ENCODE measurements at places on chromosomes 16 and 17.
A peak's percentile ranks its signal among the peaks of the same experiment; 100 is the strongest.

DNA sequence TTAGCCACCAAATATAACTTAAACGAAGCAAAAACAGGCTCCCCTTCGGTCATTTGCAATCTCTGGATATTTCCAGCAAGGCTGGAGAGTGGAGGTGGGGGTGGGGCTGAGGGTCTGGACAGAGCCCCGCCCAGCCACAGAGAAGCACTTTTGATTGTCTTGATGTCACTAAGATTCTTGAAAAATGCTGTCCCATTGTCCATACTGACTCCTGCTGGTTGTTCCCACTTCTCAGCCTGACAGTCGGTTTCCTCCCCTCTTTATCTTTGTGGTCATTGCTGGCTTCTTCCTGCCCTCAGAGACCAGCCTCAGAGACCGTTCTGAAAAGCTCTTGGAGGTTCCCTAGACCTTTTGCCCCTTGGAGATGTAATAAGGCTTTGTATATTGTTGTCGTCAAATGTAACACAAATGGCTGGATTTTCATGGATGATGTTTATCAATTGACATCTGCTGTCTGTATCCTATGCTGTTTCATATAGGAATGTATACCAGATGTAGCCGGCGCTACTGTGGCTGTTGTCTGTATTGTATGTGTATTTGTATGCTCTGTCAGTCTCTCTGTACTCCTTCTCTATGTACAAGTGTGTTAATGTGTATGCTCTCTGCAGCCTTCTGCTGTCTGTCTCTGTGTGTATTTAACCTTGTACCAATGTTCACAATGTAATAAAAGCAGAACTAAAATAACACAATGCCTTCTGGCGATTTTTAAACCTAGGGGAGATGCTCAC, 94.8 kb upstream of the DNAH9 start:
- no peak for DNase-seq

DNA sequence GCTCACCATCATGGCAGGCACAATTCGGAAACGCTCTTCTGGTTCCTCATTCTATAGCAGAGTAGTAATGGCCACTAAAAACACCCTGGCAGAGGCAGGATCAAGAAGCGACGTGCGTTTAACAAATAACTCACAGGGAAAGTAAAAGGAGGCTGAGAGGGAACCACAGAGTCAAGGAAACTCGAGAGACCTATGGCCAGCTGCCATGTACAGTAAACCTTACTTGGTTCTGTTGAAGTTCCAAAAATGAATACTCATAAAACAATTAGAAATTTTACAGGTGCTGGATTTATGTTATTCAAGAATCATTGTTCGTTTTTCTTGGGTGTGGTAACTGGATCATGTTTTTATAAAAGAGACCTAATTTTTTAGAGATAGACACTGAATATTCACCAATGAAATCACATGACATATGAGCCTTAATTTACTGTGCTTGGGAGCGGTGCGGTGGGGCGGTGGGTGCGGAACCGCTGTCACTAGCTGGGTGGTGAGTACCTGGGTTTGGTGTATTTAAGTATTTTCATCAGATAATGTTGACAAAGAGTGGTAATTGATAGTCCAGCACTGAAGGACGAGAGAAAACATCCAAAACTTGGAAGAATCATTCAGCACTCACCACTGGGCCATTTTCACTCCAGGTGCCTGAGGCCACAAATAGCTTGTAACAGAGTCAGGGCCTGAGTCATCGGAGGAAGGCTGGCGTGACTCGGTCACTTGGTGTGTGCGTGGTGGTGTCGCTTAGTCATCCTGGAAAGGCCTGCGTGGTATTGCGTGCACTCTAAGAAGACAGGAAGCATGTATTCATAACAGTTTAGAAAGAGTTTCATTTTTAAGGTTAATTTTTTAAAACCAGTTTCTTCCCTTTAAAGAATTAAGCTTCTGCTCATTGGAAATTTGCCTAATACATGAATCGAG, 135.4 kb upstream of the CHMP6 start:
- no peak for DNase-seq

- no peak for DNase-seq
These were observed 65.3 kb downstream of the MEAK7 start for GRCh38 chr16:84438971-84439696.

DNA sequence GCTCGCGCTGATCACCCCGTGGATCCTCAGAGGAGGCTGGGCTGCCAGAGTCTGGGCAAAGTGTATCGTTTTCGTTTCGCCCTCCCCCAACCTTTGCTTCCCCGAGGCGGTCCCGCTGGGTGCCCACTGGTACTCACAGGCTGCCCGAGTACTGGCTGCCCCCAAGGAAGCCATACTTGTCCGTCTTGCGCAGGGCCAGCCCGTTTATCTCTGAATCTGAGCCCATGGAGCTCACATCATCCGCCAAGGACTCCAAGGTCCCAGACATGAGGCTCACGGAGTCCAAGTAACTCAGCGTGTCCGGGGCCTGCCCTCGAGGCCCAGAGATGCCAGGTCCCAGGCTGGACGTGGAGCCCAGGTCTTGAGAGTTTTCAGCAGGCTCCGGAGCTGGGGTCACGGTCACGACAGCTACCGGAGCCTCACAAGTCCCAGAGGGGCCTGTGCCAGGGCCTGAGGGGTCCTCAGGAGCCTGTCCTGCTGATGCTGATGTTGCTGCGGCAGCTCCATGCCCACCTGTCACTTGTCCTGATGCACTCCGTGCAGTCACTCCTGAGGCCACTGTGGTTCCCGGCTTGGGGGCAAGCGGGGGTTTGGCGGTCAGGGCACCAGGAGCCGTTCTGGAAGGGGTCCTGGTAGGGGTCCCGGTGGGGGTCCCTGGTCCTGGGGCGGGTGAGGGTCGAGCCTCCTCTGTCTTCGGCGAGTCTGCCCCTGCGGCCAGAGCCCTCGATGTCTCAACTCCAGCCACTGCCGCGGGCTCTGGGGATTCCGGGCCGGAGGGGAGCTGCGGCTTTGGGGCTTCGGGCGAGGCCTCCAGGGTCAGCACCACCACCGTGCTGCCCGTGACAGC, 980 bp downstream of the TBC1D10B start:
- DNase-seq = no peak

DNA sequence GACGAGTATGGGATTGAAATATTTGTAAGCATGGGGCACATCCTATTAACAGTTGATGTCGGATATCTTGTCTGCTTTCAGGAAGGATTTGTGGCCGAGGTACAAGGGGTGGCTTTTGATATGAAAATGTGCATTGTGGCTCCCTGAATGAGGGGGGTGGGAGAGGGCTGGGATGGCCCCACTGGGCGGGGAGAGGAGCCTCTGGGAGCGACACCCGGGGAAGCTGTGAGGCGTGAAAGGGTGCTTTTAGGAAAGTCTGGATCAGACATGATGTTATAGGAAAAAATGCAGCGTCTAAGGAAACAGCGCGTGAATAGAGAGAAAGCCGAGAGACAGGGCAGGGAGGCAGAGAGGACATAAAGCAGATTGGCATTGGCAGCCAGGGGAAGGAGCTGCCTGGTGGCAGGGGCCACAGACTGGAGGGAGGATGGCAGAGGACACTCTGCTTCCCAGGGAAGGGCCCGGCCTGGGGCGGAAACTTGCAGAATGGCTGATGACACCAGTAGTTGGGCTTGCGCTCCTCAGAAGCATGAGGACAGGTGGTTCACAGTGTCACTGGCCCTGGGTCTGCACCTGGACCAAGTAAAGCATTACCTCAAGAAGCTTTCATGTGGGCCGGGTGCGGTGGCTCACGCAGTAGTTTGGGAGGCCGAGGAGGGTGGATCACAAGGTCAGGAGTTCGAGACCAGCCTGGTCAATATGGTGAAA, 95.7 kb downstream of the NTN1 start:
- DNase-seq = no peak

- peak; percentile 91 for DNase-seq
These were observed at the start of gene HSPB9 for GRCh38 chr17:42122371-42123303. Gene HSPB9, plus strand, starts transcription at chr17:42122804. Its CDS starts 47 bp downstream, at chr17:42122851.

DNA sequence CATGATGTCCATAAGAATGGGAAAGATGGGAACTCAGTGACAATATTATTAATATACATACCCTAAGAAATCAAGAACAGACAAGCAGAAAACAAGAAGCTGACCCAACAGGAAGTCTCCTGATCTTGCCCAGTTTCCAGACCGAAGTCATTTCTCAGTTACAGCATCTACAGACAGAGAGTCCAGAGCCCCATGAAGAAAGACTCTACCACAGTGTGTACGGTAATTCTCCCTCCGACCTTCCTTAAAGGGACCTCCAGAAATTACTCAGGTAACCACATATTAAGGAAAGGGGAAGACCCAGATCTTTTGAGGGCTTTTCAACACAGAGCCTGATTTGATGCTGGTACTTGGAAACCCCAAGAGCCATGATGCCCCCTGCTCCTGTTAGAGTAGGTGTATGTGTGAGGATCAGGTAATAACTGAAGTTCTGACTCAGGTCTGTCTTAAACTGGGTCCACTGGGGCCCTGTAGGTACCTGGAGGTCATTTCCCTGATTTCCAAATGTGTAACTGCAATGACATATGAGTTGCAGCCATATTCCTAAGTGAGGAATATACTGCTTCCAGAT, 132.4 kb downstream of the ABCA8 start:
- no peak for DNase-seq

DNA sequence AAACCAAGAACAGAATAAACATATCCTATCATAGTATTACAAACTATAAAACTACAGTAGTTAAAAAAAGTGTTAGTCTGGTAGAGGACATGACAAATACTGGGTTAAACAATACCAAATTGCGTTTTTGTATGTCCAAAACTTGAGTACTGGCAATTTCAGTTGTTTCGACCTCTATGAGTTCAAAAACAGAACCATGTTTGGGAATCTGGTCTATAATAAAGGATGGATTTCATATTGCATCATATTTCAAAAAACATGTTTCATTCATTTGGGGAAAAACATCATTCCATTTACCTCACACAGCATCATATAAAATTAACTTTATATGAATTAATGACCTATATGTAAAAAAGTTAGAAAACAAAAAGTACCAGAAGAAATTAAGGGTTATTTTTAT, 81.8 kb downstream of the TRIM37 start:
- DNase-seq = no peak

DNA sequence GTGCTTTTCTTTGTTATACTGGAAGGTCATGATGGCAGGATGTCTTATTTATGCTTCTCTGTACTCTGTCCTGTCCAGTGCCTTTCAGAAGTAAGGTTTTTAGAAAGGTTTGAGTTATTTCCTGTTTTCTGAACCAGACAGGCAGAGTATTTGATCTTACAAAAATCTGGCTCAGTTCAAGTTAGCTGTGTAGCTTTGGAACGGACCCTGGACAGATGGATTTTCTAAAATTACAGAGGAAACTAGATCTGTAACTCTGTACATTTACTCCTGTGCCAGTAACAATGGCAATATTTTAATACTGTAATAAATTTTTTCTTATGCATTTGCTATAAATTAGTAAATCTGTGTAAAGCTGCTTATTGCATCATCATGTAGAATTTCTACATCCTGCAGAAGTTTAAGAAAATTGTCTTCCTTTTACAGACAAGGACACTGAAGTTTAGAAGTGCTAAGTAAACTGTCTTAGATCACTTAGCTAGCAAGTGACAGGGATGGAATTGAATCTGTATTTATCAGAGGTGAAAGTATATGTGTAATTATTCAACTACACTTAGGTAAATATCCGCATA, 347.6 kb downstream of the WWOX start:
- DNase-seq = no peak

DNA sequence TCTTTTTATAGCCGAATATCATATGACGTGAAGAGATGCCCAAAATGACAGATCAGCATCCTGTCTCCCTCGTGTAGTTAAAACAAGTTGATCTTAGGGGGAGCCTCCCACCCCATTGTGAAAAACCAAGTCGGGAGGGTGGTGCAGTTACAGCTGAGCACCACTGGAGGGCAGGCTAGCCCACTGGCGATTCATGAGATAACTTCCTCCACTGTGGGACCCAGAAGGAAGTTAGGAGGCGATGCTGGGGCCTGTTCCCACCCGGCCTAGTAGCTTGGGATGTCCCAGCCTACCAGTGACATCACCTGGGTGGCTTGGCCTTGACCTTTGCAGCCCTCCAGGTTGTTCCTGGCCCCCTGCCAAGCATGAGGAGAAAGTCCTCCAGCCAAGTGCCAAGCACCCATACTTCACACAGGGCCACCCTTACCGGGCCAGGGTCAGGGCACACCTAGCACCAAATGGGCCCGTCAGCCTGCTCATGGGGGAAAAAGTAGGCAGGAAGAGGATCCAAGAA, 8.1 kb upstream of the CPNE2 start:
- peak; percentile 65 for DNase-seq

- DNase-seq = no peak
These were observed 287.1 kb upstream of the DYNLRB2 start for GRCh38 chr16:80253741-80254140.

DNA sequence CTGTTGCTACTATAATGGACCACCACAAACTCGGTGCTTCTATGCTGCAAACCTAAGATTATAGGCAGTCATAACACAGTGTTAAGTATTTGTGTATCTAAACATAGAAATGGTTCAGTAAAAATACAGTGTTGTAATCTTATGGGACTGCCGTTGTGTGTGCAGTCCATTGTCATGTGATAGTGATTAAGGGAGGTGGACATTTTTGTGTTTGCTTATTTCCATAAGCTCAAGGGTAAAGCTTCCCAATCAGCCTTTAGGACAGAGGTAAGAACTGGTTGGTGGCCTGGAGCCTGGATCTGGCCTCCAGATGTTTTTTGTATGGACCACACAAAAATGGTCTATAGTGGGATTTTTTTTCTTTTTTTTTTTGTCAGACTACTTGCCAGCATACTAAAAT, 29.9 kb downstream of the WWOX start:
- peak; percentile 53 for DNase-seq

GRCh38 chr17:74514632-74515334, 16.5 kb downstream of the CD300LB start:
- no peak for DNase-seq

- peak; percentile 71 for DNase-seq
These were observed 65.9 kb upstream of the IRX6 start for GRCh38 chr16:55257966-55258613.

- DNase-seq = no peak
These were observed 39.4 kb upstream of the CDH5 start for GRCh38 chr16:66326991-66327513.

DNA sequence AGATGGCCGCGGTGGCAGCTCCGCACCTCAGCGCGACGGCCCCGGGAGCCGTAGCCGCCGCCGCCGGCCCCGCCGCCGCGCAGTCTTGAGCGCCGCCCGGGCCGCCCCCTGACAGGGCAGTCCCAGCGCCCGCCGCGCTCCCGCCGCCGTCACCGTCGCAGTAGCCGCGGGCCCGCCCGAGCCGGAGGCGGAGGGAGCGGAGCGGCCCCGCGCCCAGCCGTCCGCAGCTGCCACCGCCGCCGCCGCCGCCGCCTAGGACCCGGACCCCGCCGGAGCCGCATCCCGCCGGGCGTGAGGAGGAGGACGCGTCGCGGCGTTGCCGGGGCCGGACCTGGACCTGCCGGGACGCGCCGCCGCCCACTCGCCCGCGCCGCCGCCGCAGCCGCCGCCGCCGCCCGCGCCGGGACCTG, 218 bp downstream of the TNRC6C start:
- no peak for DNase-seq

GRCh38 chr16:15491411-15491810, 57.0 kb downstream of the BMERB1 start:
- DNase-seq = no peak

Measured in stomach (tissue), 19 donors.